ENCODE measurements at places on chromosomes 5 and 9.

- DNase-seq = peak; percentile 96
Observed at GRCh38 chr9:136644343-136644592, 18.4 kb upstream of the EGFL7 start.

GRCh38 chr5:78959767-78960166 lies 25.3 kb downstream of the ARSB start:
- no peak for DNase-seq

- DNase-seq = no peak
Observed at GRCh38 chr5:96117771-96118651, 156.4 kb upstream of the ELL2 start.

- DNase-seq = no peak
Observed at GRCh38 chr9:35029852-35030251, 40.3 kb downstream of the DNAJB5 start.

- no peak for DNase-seq
Observed at GRCh38 chr9:95296761-95297160, 20.7 kb downstream of the FANCC start.

DNA sequence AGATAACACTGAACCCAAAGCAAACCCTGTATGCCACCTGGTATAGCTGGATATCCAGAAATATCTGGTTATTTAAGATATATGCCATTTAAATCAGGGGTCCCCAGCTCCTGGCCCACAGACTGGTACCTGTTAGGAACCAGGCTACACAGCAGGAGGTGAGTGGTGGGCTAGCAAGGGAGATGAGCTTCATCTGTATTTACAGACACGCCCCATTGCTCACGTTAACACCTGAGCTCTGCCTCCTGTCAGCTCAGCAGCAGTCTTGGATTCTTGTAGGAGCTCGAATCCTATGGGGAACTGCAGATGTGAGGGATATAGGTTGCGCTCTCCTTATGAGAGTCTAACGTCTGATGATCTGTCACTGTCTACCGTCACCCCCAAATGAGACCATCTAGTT lies 646.6 kb downstream of the TLE4 start:
- no peak for DNase-seq

- DNase-seq = no peak
Observed at GRCh38 chr9:128365525-128365924, 5.6 kb upstream of the URM1 start.

GRCh38 chr5:131607418-131607817 lies 27.6 kb downstream of the RAPGEF6 start:
- DNase-seq = no peak

- DNase-seq = peak; percentile 83
Observed at GRCh38 chr9:36450110-36450732, 50.2 kb upstream of the RNF38 start.

DNA sequence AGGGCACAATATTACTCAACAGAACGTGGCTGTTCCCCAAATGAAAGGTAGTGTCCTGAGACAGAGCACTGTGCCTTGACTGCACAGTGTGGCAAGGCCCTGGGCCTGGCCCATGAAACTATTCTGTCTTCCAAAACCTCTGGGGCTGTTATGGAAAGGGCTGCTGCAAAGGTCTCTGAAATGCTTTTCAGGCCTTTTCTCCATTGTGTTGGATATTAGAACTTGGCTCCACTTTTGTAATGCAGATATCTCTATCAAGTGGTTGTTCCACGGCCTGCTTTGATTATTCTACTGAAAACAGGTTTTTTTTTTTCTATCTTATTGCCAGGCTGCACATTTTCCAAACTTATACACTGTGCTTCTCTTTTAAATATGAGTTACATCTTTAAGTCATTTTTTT lies 777.5 kb upstream of the TYRP1 start:
- DNase-seq = no peak

- DNase-seq = peak; percentile 58
Observed at GRCh38 chr5:67156976-67157583, 39.5 kb downstream of the CD180 start.

DNA sequence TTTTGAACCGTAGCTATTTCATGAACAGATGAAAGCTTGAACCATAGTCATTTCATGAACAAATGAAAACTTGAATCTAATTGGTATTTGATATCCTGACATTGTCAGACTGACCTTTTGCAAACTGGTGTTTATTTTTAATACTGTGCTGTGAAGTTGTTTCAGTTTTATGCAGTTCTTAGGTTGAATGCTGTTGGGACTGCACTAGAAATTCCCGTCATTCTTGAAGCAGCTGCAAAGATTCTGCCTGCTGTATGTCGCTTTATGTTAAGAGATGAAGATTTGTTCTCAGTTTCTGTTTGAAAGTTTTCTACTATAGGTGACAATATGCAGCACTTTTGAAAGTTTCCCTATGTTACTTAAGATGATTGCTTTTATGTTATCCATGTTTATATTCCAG lies 22.5 kb upstream of the FAM120AOS start:
- DNase-seq = no peak

GRCh38 chr5:53946405-53947100 lies 363.8 kb downstream of the ARL15 start:
- no peak for DNase-seq

DNA sequence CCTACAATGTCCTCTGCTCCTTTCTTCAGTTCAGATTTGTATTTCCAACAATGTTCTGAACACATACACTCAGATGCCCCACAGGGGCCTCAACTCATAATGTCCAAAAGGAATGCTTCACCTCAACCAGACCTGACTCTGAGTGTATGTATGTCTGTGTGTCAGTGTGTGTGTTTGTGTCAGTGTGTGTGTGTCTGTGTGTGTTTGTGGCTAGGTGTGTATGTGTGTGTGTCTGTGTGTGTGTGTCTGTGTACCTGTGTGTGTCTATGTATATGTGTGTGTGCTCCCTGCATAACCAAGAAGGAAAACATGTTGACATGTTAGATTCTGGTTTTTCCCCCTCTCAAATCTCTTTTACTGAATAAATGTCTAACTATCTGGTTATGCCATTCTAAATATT lies 87.3 kb upstream of the PCSK1 start:
- no peak for DNase-seq

Measured in hematopoietic multipotent progenitor cell treated with erythropoietin and hydrocortisone succinate and interleukin-3 and kit ligand, for 6 days (in vitro differentiated cells).